Activated T-cell treated with anti-CD3 and anti-CD28 coated beads, Interleukin-2, amount 50 U/mL, for 72 hours (primary cell): ENCODE measurements at places on chromosomes 13 and 19.

DNA sequence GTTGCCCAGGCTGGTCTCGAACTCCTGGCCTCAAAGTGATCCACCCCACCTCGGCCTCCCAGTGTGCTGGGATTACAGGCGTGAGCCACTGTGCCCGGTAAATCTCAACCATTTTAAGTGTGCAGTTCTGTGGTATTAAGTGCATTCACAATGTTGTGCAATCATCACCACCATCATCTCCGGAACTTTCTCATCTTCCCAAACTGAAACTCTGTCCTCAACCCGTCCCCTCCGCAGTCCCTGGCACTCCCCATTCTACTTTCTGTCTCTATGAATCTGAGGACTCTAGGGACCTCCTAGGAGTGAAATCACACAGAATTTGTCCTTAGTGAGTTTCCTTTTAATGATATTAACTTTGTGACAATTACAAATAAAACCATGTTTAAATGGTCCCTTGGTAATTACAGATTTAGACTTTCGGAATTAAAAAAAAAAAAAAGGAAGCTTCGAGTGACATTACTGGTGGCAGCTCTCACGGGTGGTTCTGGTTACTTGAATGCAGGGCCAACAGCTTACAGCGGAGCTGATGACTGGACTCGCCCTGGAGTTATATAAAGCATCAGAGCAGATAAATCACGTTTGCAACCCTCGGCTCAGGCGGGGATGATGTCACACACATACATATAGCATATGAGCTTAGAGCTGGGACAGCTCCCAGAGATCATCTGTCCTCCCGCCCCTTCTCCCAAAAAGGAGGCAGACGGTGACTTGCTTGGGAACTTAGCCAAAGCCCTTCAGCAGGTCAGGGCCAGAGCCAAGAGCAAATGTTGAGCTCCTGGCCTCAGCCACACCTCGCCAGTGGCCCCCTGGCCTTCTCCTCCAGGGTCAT is 89.8 kb downstream of the ZNF557 start:
- DNase-seq, result no peak

DNA sequence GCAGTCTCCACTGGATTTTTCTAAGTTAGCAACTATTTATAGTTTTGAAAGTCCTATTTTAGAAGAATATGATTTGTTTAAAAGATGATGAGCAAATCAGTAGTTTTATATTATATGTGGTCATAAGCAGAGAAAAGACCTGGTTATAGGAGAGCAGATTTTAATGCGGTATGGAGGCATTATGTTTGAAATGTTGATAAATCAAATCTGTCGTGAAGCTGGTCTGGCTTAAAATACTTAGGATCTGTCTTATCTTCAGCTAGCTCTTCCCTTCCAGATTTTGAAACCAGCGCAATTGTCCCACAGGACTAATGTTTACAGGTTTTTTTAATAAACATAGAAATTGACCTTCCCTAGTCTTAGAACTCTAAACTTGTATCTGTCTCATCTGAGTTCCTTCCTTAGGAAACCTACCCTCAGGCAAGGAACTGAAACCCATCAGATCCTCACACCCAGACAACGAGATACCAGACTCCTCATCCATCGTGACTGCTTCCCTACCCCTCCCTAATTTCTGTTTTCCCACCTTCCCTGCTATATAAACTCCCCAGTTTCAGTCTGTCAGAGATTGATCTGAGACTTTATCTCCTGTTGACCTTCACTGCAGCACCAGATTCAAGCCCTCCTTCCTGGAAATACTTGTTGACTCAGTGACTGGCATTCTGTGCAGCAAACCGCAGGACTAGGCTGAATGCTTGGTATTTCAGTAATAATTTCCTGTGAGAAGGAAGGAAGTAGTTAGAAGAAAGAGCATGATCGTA is 37.8 kb upstream of the CXCL17 start:
- DNase-seq, result no peak

GRCh38 chr13:111899714-111900389 is 167.1 kb upstream of the SOX1 start:
- no peak for DNase-seq

GRCh38 chr19:42465827-42466280 is 23.1 kb upstream of the CXCL17 start:
- DNase-seq, result no peak

DNA sequence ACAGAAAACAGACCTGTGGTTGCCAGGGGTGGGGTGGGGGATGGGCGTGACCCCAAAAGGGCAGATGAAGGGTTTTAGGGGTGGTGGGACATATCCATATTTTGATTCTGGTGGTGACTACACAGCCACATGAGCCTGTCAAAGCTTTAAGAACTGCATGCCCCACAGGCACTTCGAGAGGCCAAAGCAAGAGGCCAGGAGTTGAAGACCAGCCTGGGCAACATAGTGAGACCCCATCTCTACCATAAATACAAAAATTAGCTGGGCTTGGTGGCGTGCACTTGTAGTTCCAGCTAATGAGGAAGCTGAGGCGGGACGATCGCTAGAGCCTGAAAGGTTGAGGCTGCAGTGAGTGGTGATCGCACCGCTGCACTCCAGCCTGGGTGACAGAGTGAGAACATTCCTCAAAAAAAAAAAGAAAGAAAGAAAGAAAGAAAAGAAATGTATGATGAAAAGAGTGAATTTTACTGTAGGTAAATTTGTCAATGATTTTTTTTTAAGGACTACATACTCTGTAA is 18.9 kb upstream of the BCL3 start:
- no peak for DNase-seq

- no peak for DNase-seq
Measured at GRCh38 chr19:50823389-50824042, at the start of gene KLK1. TSS of gene KLK1 (minus strand) at chr19:50823787. CDS start at chr19:50823748, 39 bp downstream.

GRCh38 chr19:53883231-53883661 is 1.2 kb downstream of the PRKCG start:
- DNase-seq, result no peak

- DNase-seq, result no peak
Measured at GRCh38 chr19:31352782-31353651, 3.8 kb upstream of the TSHZ3 start.

GRCh38 chr19:10102787-10103236 is 334 bp upstream of the ANGPTL6 start:
- DNase-seq, result no peak

GRCh38 chr19:33388231-33388724 is 14.8 kb downstream of the CEBPG start:
- DNase-seq, result no peak

DNA sequence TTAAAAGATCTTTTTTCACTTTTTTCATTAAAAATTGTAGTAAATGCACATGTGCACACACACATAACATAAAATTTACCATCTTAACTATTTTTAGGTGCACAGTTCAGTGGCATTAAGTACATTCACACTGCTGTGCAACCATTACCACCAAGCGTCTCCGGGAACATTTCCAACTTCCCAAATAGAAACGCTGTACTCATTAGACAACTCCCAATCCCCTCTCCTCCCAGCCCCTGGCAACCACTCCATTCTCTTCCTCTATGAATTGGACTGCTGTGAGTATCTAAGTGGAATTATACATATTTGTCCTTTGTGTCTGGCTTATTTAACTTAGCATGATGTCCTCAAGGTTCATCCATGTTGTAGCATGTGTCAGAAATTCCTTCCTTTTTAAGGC is 11.6 kb downstream of the GJB2 start:
- DNase-seq, result no peak

GRCh38 chr19:23482829-23483228 is 87.6 kb upstream of the ZNF91 start:
- no peak for DNase-seq

- no peak for DNase-seq
Measured at GRCh38 chr13:50845211-50845610, 1.7 kb upstream of the DLEU7 start.

- DNase-seq, result no peak
Measured at GRCh38 chr13:101751488-101751887, 299.0 kb downstream of the ITGBL1 start.

DNA sequence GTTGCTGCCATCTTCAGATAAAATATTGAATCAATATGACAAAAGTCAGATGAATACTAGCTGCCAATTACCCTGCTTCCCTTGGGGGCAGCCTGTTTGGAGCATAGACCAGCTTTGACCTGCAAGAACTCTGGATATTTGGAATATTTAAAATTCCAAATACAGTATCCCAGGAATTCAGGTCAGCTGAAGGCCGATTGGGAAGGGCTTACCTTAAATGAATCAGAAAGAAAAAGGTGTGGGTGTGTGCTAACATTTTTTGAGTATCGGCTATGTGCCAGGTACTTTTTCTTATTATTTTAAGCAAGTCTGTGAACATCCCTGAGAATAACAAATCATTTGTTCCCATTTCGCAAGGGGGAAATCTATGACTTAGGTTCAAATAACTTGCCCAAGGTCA is 1.8 kb upstream of the RUBCNL start:
- no peak for DNase-seq

- DNase-seq, result no peak
Measured at GRCh38 chr13:44293908-44294735, 79.5 kb upstream of the SERP2 start.

DNA sequence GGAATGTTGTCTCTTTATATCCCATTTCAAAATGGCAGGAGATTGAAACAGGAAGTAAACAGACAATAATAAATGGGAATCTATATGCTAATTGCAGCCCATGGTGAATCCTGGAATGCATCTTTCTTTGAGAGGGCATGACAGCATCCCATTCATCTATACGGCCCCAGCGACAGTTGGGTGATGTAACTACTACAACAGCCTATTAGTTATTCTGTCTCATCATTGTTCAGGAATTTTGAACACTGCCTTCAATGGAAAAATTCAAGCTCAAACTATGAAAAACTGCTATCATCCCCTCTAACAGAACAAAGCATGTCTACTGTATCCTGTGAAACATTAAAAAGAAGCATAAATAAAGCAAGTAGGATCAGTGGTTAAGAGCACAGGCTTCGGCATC is 262.1 kb downstream of the DCT start:
- no peak for DNase-seq
